ENCODE measurements at places on chromosomes 11 and 22.

DNA sequence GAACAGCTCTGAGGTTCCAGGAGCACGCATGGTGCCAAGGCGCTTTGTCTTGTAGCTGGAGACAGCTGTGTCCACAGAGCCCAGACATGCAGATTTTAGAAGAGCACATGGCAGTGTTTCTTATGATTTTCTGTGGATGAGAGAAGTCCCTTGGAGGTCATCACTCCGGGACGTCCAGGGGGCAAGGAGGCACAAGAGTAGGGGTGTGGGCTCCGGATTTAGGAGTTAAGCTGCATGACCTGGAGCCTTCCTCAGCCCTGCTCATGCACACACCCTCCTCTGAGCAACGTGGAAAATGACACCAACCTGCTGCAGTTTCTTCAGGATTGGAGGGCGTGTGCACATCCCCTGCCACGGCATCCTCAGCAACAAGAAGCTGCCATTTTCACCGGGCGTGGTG is 1286.7 kb downstream of the TBC1D22A start:
- no peak for DNase-seq

GRCh38 chr11:78150346-78150745 is 10.9 kb upstream of the ALG8 start:
- no peak for DNase-seq

DNA sequence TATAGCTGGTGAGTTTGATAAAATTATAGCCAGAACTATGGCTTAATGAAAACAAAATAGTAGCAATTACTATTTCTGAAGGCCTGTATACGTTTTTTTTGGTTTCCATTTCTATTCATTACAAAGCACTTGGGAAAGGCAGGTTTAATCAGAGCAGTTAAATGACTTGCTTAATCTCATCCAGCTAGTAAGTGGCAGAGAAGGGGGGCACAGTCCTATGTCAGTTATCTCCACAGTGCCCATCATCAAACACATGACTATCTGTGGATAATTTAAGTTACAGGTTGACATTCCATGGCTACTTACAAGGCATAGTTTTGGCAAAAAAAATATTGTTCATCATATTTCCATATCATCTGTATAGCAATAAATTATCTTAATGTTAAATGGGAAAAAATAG is 93.7 kb downstream of the PGR start:
- DNase-seq, result no peak

- no peak for DNase-seq
Observed at GRCh38 chr22:20604092-20604747, 96.8 kb downstream of the MED15 start.

DNA sequence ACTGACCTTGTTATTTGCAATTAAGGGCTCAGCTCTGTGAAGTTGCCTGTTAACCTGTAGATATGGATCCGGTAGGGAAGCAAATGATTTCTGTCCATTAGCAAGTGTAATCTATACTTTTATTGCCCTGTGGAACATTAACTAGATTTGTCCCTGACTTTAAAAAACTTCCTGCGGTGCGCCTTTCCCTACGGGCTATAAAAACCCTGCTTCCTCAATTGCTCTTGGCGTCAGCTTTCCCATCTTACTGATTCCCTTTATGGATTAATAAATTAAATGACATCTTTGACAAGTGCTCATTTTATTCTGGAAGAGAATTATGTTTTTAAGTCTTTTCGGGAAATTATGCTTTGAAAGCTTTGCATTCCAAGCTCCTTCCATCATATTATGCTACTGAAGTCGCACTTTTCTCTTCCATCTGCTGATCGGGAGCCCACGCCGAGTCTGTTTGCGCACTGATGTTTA is 18.3 kb upstream of the CLMP start:
- DNase-seq, result no peak

All from hematopoietic multipotent progenitor cell treated with erythropoietin and hydrocortisone succinate and interleukin-3 and kit ligand, for 4 days (in vitro differentiated cells).